Choroid plexus epithelial cell (primary cell): ENCODE measurements at places on chromosomes 5 and 9.

DNA sequence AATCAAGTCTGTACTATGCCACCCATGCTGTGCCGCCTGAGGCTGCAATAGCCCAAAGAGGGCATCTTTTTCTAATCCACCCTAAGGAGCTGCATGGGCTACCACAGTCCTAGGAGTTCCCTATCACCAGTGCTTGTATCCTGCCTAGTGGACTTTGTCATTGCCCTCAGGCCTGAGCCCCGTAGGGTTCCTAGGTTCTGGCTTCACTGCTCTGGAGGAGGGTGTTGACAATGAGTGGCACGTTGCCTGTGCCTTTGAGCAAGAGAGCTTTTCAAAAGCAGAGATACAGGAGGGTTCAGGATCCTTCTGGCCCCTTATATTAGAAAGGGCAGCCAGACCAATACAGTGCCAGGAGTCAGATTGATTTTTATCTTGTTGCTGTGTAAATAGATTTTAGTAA, 93.0 kb downstream of the PRDM6 start:
- no peak for DNase-seq

- DNase-seq, result peak; percentile 72
Measured at GRCh38 chr9:116377179-116377798, 223.7 kb downstream of the PAPPA start.

DNA sequence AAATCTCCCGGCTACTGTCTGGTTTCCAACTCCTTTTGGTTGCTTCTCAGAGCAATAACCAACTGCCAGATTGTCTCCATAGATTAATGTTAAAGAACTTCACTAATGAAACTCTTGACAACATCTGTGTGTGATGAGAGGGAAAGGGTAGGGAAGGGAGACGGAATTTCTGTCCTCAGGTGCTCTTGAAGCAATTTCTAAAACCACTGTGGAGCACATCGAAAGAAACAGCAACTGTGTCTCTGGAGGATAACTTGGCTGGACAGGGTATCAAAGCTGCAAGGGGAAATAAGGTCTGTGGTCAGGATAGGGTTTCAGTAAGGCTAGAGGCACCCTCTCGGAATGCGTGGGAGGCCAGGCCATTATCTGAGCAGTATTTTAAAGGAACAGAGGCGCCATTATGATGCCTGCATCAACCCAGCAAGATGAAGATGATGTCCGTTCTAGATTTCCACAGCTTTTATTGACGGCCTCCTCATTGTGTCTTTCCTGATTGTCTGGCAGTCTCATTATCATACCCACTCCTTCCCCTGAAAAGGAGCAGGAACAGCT, 76.6 kb downstream of the RORB start:
- peak; percentile 53 for DNase-seq

GRCh38 chr9:81782313-81782995, 93.1 kb upstream of the TLE1 start:
- DNase-seq, result no peak

DNA sequence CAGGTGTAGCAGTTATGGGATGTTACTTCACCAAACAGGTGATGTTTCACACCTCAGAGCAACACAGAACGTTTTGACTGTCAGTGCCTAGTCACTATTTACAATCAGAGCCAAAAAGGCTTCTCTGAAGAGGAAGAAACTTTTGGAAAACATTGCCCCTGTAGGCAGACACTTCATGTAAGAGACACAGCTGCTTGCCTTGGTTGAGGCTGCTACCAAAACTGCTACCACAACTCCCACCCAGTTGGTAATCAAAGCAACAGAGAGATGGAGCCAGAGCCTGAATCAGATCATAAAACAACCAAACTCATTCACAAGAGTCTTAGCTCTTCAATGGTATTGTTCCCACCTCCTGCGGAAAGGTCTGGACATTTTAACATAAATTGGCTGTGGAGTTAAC, 61.0 kb downstream of the CTSL start:
- no peak for DNase-seq

- no peak for DNase-seq
Measured at GRCh38 chr9:135670721-135671590, 7.8 kb downstream of the LCN9 start.

GRCh38 chr5:52834320-52834719, 46.6 kb downstream of the ITGA1 start:
- no peak for DNase-seq

DNA sequence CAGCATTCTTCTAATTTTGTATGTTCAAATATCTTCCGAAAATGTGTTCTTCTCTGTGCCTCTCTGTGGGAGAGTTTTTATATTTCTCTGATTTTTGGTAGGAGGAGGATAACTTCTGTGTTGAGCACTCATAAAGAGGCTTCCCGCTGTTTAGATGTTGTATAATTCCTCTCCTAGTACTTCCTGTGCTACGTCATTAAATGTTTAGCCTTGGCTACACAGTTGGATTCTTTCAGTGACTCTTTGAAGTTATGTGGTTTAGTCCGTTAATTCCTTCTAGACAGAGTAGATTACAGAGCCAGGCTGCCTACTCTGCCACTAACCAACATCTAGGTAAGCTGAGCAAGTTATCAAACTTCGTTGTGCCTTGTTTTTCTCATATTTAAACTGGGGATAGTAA, 302.6 kb downstream of the OSTF1 start:
- peak; percentile 26 for DNase-seq

GRCh38 chr5:9447691-9448090, 98.2 kb downstream of the SEMA5A start:
- DNase-seq, result no peak

DNA sequence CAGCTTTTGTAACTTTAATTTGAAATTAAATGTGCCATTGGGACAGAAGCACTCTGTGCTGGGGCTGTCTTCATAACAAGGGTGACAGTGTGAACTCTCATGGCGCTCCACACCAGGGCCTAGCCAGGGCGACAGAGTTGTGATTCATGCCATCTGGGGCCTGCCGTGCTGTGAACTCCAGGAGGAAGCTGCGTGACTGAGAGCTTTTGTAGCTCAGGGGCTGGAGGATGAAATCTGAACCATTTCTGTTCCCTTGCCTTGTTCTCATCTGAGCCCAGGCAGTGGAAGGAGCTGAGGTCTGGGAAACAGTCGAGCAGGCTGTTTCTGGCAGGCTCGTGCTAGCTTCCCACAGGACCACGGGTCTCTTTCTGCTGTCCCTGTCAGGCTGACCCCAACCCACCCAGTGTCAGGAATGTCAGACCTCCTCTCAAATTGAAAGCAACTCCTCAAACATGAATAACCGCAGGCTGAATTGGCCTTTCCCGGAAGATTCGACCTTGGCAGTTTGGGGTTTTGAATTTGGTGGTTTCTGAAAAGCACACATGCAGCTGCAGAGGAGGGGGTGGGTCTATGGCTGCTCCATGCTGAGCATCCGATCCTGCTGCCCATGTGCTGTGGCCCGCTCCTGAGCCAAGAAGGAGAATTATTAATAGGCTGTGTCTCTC, 69.2 kb upstream of the RPS23 start:
- peak; percentile 93 for DNase-seq

DNA sequence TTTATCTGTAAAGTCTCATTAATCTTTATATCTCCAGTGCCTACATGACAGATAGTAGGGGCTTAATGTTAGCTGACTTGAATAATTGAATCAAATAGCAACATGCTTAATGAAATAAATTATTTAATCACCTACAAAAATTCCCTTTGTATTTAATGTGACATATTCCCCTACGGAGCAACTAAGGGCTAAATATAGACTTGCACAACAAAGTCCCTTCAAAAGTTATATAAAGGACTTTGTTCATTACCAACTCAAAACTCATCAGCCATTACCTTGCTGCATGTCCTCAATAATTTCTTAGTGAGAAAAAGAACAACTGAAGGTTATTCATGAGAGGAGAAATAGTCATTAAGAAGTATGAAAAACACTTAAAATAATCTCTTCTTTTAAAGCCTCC, 424.6 kb downstream of the HCN1 start:
- no peak for DNase-seq

DNA sequence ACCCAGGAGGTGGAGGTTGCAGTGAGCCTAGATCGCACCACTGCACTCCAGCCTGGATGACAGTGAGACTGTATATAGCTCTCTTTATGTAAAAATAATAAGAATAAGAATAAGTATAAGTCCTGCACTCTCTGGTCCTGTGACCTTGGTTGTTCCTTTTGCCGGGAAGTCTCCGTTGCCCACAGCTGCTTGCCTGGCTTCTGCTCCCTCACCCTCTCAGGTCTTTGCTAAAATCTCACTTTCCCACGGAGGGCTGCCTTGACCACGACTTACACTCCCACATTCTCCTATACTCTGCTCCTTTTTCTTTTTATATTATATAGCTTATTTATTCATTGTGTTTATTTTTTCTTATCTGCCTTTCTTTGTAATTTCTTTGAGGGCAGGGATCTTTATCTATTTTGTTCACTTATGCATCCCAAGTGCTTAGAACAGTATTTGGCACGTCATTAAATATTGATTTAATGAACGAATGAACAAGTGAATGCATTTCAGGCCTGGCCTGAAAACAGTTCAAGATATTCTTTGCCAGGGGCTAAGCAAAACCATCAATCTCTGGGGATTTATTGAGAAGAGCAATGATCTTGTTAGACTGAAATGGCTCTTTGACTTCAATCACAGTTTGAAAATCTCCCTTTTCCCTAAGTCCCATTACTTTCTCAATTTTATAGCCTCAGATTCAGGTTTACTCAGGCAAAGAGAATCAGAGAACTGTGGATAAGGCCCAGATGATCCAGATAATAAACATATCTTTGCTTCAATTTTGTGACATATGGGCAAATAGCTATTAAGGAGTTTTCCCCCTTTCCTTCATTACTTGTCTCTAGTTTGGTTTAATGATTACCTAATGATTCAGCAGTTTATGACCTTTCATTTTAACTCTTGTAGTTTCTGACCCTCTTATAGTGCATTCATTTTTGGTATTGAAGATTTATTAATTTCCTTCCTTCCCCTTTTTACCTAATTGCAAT, 60.8 kb upstream of the TMC1 start:
- DNase-seq, result no peak

GRCh38 chr9:101465326-101465915, 29.8 kb upstream of the ALDOB start:
- DNase-seq, result peak; percentile 82

DNA sequence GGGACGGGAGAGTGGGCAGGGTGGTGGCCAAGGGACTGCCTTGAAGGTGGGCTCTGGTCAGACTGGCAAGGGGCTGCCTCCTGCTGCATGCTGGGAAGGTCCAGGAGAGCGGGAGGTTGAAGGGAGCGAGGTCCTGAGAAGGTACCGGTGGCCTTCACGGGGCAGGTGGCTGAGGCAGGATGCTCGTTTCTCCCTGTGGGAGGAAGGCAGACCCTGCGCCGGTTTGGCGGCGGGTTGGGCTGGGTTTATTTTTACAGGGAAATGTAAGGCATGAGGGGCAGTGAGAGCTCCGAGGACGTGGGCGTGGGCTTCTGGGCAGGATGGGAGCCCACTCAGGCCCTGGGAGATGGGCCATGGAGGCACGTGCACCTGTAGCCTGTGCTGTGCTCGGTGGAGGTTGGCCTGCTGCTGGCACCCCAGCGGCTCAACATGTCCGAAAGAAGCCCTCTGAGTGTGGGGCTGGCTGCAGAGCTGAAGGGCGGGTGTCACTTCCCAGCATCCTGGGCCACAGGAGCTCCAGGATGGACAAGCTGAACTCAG, 27.3 kb downstream of the IER5L start:
- no peak for DNase-seq

DNA sequence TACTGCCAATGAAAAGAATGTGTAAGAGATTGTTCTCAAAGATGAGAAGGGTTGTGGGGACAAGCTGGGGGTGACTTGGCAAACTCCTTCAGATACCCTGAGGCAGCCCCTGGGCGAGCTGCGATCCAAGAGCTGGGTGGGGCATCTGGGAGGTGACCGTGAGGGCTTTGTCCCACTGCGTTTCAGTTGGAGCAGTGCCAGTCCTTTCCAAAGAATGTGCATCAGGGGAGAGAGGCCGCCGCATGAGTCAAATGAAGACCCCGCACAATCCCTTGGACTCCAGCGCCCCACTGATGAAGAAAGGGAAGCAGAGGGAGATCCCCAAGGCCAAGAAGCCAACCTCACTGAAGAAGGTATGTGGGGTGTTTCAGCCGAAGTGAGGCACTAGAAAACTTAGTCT, 28.4 kb downstream of the SECISBP2 start:
- no peak for DNase-seq

DNA sequence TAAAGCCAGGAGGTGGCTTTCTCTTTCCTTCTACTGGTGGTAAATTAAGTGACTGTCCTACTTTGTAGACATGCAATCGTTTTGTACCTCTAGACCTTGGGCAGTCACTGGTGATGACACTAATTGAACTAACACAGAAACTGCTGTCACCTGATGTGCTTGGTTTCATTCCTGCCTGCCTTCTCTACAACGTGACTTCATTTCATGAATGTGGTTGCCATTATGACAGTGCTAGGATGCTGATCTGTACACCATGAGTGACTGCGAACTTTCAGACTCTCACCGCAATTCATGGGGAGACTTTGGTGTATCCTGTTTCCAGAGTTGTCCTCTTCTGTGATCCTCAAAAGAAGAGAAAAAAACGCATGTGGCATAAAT, 47.5 kb downstream of the UBE2QL1 start:
- DNase-seq, result no peak

- no peak for DNase-seq
Measured at GRCh38 chr5:129547137-129547536, 87.0 kb downstream of the ADAMTS19 start.

DNA sequence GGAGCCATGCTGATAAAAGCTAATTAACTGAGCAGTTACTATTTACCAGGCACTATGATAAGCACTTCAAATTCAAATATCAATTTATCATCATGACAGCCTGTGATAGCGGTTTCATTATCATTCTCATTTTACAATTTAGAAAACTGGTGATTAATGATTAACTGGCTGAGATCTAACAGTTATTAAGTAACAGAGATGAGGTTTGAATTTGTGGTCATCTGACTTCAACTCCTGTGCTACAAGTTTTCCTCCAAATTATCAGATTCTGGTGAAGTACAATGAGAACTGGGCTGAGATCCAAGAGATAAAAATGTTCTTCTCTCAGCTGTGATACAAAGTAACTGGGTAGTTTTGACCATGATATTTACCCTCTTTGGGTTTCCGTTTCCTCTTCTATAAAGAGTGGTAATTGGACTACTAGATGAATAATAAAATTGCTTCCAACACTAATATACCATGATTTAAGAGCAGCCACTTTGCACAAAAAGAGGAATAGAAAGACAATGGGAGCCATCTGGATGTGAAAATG, 74.5 kb upstream of the CCNG1 start:
- no peak for DNase-seq

- peak; percentile 48 for DNase-seq
Measured at GRCh38 chr9:91032121-91032531, 230.5 kb downstream of the SYK start.
